Osteocyte (in vitro differentiated cells): ENCODE measurements at places on chromosomes 5 and 9. TPM values are rescaled to one million over a fixed set of nuclear protein-coding genes. Genes with fewer than 3 reads are reported as not detected.

- no peak for DNase-seq
Observed at GRCh38 chr5:113524927-113525326, 11.4 kb downstream of the YTHDC2 start.

- no peak for DNase-seq
Observed at GRCh38 chr5:82211855-82212572, 66.1 kb downstream of the RPS23 start.

- no peak for DNase-seq
Observed at GRCh38 chr5:96066386-96066719, 104.7 kb upstream of the ELL2 start.

DNA sequence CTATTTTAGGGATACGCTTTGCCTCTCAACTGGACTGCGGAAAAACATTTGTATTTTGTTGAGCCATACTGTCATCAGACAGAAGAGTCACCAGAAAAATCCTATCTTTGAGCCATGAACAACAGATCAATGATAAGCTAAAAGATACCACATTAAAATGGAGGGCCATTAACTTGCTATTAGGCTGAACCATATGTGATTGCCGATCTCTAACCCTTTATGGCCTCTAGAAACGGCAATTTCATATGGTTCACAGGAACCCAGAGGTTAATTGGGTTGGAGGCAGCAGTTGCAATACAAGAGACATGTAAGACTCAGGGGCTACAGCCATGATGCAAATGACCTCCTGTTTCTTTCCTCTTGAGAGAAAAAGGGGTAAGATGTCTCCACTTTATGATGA lies 69.8 kb downstream of the MYO10 start:
- DNase-seq = no peak

DNA sequence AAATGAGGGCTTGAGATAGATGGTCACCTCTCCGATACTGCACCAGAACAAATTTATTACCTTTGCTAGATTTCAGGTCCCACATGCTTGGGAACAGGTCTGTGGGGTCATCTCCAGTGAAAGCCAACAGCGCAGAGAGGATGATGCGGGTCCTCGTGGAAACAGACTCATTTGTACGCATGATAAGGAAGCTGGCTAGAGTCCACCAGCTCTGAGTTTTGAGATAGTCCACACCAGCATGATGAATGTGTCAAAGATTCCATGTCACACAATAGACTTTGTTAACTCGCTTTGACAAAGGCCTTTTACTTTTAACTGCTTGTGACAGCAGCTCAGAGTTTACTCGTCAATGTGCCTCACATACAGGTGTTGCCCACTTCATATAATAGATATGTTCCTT lies 105.4 kb upstream of the TBCA start:
- no peak for DNase-seq

- no peak for DNase-seq
Observed at GRCh38 chr9:10612641-10613398, at the start of gene PTPRD. PTPRD (minus strand) TSS chr9:10613002.

DNA sequence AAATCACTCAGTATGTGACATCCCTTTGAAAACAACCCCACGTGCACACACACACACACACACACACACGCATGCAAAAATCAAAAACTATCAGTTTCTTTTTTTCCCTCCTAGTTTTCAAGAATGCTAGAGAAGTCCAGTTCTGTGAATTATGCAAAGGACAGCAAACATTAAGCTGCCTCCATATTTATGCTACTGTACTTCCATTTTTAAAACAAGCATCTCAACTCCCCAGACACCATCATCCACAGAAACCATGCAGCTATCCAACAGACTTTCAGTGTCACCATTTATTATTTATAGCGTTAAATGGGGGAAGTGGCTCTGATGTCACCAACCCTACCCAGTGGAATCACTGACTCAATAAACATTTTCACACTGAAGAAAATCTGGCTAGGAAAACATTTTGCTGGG lies 1.6 kb downstream of the FBXW11 start:
- DNase-seq = no peak

The UBE2QL1 gene
- total RNA-seq = not detected in 2 replicates

The PCDHGA12 gene
- total RNA-seq = 2.0 and 2.1 TPM in 2 replicates

The C6 gene
- total RNA-seq = not detected in 2 replicates
